Tongue (tissue), 3 donors: ENCODE measurements at places on chromosomes 7 and 10. TPM values are rescaled to one million over a fixed set of nuclear protein-coding genes. Genes with fewer than 3 reads are reported as not detected.
A peak's percentile ranks its signal among the peaks of the same experiment; 100 is the strongest.

The TMEM229A gene
- total RNA-seq = not detected

The CARD11 gene
- 1.4 TPM for total RNA-seq

DNA sequence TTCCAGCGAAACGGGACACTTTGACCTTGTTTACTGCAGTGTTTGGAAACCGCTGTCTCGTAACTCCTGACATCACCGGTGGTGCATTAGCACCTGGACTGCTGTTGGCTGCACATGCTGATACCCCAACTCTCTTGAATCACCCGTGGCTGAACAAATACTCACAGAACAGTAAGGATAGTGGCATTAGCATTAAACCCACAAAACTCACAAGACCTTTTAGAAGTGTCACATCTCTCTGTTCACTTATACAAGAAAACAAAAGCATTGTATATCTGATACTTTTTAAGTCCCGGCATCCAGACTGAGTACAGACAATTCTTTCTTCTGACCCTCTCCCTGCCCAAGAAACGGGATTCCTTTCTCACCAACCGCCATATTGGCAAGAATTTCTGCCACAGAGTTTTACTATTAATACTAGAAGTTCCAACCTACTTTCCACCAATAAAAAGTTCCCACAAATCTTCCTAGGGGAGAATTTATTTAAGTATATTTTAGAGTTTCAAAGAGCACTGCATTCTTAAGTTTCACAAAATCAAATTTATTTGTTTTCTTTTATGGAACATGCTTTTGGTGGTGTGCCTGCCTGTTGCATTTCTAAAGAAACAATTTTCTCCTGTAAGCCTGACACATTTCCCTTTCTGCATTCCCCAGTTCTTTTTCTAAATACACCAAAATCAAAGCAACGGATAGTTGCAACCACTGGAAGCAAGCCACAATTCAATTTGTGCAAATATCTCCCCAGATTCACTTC is 208.4 kb upstream of the KLF14 start:
- peak; percentile 29 for DNase-seq

DNA sequence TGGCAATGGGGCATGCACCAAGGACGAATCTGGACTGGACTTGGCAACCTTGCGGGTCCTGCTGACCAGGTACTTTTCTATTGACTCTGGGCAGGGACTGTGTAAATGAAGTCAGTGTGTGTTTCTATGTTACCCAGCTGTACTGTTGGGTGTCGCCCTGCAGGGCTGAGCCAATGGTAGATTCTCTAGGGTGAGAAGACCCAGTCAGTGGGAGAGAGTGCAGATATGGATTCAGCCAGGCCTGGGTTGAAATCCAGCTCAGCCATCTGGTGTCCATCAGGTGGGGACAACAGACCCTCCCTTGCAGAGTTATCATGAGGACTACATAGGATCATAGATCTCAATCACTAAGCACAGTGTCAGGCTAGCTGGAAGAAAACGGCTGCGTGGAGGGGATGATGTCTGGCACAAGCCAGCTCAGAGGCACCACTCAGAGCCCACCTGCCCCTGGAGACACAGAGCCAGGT is 4.9 kb upstream of the PPIF start:
- no peak for DNase-seq

DNA sequence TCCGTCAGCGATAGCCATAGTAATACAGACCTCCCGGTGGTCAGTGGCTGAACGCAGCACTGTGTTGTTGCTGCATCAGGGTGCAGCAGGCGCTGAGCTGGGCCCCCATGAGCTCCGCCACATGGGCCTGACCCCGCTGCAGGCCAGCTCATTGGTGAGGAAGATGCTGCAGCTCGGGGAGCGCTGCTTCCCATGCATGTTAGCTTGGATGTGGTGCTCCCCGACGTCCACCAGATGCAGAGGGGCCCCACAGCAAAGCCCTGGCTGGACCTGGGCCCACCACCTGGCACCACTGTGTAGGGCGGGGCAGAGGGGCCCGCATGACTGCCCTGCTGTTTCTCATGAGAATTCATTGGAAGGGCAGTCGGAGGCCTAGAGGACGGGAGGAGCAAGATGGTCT is 50.8 kb downstream of the WDR37 start:
- DNase-seq = no peak
